ENCODE measurements at places on chromosomes 13 and 19.

DNA sequence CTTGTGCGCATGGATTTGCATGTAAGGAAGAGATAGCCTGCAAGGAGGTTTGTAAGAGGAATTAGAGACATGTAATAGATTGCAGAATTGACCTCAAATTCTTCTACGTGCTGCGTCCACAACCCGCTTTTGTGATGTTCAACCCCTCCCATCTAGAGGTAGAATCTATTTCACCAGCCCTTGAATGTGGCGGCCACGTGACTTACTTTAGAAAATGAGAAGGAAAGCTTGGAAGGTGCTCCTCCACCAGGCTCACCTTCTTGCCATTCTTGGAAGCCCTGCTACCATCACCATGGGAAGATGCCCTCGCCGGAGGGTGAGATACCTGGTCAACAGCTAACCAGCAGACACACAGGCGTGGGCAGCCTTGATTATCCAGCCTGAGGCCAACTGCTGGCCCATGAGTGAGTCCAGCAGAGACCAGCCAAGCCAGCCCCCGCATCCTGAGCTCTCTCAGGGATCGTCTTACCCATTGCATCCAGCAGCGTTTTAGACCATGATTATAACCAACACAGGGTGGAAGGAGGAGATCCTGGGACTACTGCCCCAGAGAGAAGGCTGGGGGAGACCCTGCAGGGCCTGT is 7.6 kb upstream of the PEPD start:
- no peak for DNase-seq

DNA sequence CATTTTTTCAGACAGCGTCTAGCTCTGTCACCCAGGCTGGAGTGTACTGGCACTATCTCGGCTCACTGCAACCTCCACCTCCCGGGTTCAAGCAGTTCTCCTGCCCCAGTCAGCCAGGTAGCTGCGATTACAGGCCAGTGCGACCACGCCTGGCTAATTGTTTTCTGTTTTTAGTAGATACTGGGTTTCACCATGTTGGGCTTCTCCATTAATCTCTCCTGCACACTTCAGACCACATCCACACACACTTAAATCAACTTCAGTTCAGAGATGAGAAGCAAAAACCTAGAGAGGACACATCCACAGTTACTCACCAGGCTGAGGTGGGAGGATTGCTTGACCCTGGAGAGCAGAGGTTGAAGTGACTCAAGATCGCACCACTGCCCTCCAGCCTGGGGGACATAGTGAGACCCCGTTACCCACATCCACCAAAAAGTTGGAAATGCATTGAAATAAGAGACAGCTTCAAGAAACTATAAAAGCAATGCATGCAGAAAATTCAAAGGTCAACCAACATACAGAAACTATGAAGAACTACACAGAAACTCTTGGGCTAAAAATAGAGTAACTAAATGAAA is 42.3 kb downstream of the ZNF611 start:
- no peak for DNase-seq

- DNase-seq: no peak
Measured at GRCh38 chr19:23241419-23241818, 8.8 kb downstream of the ZNF724 start.

GRCh38 chr13:113929628-113930615 is 44.0 kb downstream of the C13orf46 start:
- DNase-seq: no peak

- DNase-seq: no peak
Measured at GRCh38 chr13:41461527-41462139, 4.3 kb downstream of the RGCC start.

GRCh38 chr19:46975925-46976782 is 43.5 kb upstream of the NPAS1 start:
- no peak for DNase-seq

GRCh38 chr19:44653977-44654774 is 10.5 kb downstream of the PVR start:
- peak; percentile 7 for DNase-seq

- DNase-seq: no peak
Measured at GRCh38 chr13:31204592-31204991, 4.8 kb downstream of the B3GLCT start.

- DNase-seq: no peak
Measured at GRCh38 chr13:111031531-111031961, 83.6 kb upstream of the ARHGEF7 start.

DNA sequence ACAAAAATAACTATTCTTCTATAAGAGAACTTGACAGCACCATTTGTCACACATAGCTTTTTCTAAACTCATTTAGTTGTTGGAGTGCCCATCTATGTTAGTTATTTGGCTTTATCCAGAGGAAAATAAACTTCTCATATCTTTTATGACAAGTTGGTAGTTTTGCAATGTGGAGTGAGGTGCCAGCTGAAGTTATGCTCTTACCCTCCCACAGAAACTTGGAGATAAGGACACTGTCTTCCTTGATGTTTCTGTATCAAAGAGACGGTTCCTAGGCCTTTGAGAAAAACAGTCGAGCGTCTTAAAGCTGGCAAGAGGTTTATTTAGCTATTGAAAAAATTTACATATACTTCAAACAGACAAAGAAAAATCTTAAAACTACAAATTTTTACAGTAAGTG is 1079.7 kb downstream of the SLITRK1 start:
- no peak for DNase-seq

GRCh38 chr13:28420704-28421103 is 74.2 kb downstream of the FLT1 start:
- DNase-seq: no peak

DNA sequence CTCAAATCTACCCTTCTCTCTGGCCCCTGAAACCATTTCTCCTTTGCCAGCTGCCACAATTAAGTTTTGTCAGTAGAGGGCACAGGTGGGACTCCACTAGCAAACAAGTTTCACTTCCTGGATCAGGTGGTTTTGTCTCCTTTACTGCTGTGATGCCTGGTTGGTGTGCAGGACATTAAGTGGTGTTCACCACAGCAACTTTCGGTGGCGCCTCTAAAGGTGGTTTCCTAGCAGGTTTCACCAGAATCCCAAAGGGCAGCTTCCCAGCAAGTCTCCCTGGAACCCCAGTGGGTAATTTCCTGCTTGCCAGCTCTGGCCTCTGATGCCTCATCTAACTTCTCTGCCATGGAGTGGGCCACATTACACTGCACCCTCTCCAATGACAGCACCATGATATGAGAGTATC is 16.6 kb downstream of the MED4 start:
- no peak for DNase-seq

GRCh38 chr13:59946944-59947343 is 216.8 kb downstream of the DIAPH3 start:
- DNase-seq: no peak
